Fibroblast of skin of back (primary cell): ENCODE measurements at places on chromosomes 7 and 10.
A peak's percentile ranks its signal among the peaks of the same experiment; 100 is the strongest.

GRCh38 chr7:75642810-75643486, 95.8 kb downstream of the HIP1 start:
- DNase-seq = peak; percentile 40

- no peak for DNase-seq
Measured at GRCh38 chr10:95480102-95480900, 80.9 kb downstream of the SORBS1 start.

DNA sequence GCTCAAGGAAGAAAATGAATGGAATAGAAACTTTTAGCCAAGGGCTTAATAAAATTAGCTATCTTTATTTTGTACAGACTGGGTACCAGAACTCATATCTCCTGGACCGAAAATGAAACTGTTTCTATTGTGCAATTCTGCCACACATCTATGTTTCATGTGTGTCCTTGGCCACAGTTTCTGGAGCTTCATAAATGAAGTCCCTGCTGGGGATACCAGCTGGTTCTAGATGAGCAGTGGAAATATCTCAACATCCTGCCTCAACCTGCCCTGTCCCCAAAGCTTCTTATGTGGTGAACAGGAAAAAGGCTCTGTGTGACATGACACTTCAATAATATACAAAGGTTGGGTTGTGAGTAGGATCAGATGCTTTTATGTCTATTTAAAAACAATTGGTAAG, 310.1 kb upstream of the SORCS1 start:
- no peak for DNase-seq

DNA sequence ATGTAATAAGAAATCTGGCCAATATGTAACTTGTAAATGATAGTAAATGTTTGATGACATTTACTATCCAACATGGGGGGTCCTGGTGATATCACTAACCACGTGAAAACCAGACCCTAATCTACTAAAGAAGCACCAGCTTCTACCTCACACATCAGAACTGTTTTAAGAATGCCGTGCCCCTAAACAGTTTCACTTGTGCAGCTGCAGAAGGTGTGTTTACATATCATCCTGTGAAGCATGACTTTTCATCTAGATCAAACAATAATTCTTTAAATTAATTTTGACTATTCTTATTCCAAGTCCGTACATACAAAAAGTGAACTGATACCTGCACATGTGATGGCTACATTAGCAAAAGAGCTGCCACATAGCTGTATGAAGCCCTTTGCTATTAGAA, 61.0 kb downstream of the STEAP1B start:
- DNase-seq = no peak

- DNase-seq = peak; percentile 87
Measured at GRCh38 chr7:2558629-2559282, at the start of gene IQCE. IQCE (plus strand) TSS chr7:2558979; CDS start chr7:2559182, 203 bp downstream.

- DNase-seq = no peak
Measured at GRCh38 chr10:28478646-28479045, 54.3 kb upstream of the WAC start.

DNA sequence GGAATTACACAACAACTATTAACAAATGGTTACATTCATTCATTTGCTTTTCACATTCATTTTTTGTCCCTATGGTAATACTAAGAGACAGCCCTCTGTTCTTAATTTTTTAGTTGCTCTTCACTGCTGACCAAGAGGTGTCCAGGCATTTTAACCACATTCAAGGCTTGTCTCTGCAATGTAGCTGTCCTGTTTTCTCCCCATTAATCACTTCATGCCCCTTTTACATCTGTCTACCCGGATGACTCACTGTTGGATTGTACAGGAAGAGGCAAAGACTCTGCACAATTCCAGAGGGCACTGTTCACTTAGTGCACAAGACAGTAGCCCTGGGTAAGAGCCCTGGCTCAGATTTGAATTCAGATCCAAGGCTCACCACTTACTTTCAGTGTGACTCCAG, 168.5 kb downstream of the NOC3L start:
- peak; percentile 83 for DNase-seq

DNA sequence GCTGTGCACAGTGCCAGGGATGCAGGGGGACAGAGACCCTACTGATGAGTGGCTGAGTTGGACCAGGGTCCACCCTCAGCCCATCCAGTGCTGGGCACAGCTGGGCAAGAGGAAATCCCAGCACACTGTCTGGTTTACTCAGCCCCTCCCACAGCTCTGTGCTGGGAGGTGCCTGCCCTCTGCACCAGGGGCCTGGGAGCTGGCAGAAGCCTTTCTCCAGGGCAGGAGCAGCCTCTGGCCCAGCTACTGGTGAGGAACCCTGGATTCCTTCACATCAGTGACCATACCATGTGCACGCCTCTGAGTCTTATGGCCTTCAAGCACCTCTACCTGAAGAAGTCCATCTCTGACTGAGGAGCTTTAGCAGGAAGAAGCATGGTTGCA, 25.9 kb upstream of the C10orf71 start:
- DNase-seq = no peak

DNA sequence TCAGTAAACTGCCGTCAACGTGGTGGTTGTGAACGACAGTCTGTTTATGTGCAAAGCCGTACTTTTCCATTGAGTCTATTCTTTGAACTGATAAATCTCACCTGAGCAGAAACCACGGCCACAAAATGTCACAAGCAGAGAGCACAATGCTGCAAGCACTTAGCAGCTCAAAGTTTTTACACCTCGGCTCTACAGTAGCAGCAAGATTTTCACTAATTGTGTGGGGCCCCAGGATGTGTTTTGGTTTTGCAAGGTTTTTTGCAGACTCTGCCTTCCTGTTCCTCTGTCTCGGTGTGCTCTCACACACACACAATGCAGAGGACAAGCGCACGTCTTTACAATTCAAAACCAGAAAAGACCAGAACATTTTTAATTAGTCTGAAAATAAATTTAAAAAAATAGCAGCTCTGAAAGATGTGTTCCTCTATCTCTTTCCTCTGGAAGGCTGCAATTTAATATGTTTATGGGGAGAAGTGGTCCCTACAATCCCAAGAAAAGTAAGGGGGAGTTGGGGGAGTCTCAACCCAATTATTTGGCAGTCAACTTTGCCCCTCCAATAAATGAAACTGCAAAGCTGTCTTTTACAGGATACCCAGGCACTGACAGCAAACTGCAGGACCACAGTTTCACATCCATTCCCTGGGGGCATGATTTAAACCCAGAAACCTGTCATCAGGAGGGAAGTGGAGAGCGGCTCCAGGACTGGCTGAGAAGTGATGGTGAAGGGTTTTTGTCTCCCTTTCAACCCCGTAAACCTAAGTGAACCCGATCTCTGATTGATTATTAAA, 73.8 kb upstream of the SFMBT2 start:
- DNase-seq = no peak

DNA sequence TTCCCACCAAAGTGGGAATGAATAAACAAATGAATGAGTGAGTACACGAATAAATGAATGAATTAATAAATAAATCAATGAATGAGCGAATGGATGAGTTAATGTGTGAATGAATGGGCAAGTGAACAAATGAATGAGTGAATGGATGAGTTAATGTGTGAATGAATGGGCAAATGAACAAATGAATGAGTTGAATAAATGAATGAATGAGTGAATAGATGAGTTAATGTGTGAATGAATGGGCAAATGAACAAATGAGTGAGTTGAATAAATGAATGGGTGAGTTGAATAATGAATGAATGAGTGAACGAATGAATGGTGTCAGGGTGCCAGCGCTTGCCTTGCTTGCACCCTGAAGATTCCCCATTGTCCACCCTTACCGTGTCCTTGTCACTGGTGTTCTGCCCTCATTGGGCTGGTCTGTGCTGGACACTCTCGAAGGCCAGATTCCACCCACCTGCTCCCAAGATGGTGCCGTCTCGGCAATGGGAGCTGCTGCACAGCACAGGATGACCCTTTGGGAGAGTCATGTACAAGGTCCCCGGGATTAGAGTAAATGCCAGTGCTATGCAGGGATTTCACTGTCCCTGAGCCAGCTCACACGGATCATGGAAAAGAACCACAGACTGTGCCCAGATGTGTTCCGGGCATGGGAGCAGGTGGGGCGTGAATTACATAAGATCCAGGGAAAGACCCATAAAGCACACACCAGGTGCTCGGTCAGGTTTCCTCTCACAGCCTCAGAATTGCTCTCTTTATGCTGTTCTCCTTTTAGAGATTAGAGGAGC, 83.2 kb downstream of the CAMK1D start:
- no peak for DNase-seq

GRCh38 chr7:89809291-89809690, 345.0 kb upstream of the STEAP1 start:
- no peak for DNase-seq

DNA sequence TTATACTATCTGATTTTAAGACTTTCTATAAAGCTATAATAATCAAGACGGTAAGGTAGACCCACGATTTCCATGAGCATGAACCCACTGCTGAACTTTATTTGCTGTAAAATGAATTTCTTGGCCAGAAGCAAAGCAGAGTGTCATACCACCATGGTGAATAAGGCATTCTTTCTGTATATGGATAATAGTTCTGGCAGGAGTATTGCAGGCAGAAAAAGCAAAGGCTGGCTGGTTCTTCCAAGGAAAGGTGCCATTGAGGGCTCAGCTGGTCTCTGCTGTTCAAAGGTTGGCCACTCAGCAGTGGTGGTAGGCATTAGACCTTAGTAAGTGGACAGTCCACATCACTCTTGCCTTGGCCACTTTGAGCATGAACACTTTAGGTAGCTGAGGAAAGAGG, 104.1 kb upstream of the KCNMA1 start:
- DNase-seq = peak; percentile 67

DNA sequence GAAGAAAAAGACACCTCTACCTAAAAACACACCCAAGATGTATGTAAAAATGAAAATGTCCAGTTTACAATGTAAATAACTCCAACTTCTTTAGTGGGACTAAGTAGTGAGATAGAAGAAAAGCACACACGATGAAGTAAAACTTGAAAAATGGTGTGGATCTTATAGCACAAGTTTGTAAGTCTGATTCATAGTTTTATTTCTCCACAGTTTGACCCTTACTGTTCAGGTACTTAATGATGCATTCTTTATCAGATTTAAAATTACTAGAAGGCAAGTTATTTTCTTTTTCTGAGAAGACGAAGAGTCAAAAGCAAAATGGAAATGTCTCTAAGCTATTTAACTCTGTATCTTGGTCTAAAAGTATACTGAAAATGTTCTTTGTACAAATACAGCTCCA, 6.1 kb downstream of the NAMPT start:
- no peak for DNase-seq

DNA sequence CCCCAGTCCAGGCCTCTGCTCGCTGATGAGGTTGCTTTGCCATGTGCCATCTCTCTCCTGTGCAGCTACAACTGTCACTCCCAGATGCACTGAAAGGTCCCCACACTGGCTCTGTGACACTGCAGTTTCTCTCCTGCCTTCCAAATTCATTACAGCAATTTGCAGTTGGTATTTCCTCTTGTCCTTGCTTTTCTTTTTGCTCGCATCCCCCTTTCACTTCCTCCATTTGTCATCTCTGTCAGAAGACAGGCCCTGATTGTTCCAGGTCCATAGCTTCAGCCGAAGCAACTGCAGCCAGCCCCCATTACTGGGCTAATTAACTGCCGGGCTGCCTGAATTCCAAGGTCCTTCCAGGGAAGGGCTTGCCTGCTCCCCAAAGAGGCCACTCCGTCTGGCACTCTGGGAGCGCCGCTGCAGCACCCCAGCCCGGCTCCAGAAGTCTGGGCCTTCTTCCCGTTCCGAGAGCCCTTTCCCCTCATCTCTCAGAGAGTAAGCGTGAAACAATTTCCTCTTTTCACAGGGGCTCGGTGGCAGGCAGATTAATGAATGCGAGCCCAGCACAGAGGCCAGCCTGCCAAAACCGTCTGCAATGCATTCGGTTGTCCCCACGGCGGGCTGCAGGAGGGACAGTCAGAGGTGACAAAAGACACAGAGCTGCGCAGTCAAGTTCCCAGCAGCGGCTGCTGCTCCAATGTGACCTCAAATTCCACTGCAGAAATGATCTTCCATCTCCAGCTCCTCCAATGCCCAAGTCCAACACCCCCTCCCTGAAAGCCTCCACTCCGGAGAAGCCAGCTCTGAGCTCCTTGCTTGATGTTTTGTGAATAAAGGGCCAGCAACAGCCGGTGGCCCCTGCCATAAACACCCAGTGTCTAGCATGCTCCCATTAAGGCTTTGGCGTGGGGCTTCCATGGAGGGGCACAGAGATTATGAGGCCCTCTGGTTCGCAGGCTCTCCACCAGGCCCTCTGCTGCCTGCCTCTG, 279.4 kb upstream of the HABP2 start:
- DNase-seq = peak; percentile 53

DNA sequence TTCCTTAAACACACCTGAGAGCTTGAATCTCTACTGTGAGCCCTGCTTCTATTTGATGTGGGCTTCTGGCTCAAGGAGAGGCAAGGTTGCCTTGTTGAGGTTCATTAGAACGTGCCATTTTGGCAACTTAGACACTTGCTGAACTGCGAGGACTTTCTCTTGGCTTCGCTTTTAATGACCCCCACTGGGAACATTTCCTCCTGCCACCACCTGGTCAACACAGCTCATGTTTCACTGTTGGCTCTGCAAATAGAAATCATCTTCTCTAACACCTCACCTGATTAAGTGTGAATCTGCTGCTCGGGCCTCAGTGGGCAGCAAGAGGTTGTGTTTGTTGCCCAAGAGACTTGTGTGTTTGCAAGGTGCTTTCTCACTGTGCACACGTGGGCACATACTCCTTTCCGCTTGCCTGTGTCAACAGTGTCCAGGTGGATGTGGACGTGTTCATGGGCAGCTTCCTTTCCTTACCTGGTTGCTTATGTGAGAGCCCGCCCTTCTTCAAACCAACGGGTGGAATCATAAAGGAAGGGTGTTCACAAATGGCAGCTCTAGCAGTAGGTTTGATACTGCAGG, 147.0 kb downstream of the NRP1 start:
- no peak for DNase-seq

GRCh38 chr10:122138831-122139625, 132.1 kb upstream of the BTBD16 start:
- DNase-seq = no peak

DNA sequence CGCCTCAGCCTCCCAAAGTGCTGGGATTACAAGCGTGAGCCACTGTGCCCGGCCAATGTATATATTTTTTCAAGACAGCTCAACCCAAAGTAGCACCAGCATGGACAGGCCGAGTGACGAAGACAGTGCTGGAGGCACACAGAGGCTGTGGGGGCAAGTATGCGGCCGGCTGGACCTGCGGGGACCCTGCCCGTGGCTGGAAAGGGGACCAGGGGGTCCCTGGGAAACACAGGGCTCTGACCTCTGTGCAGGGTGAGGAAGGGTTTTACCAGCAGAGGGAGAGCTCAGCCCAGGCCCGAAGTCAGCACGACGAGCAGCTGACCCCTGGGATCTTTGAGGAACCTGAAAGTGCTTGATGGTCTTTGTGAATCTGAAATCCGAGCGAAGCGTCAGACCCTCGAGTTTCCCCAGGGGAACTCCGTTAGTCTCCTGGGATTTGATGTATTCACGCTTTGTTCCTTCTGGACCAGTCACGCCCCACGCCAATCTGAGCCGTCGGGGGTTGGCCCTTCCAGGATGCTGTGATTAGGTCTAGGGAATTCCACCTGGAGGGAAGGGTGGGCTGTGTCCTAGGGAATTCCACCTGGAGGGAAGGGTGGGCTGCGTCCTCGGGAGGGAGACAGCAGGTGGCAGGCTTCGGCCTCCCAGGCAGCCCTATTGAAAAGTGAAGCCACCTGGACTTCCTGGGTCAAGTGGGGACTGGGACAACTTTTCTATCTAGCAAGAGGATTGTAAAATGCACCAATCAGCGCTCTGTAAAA, 10.9 kb upstream of the ZFAND2A start:
- DNase-seq = no peak
